Germinal center (tissue), 1 donor: ENCODE measurements at places on chromosomes 6 and 20.
A peak's percentile ranks its signal among the peaks of the same experiment; 100 is the strongest.

DNA sequence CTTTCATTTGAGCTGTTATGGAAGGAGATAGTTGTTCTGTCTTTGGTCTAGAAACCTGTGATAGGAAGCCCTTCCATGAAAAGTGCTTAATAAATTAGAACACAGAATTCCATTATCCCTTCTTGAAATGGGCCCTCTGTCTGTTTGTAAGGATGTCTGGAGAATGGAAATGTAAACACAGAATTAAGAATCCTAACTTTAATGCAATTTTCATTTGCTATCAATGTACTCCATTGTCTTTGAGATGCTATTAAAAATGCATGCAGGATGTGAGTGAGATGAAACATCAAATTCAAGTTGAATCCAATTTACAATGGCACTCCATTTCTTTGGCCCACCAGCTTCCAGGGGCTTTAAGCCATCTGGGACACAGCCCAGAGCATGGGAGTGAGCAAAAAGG is 13.9 kb upstream of the AARS2 start:
- DNase-seq, result no peak

- DNase-seq, result peak; percentile 24
Measured at GRCh38 chr6:137097057-137097456, 52.3 kb upstream of the IL20RA start.

- DNase-seq, result no peak
Measured at GRCh38 chr6:95589826-95590570, 12.7 kb downstream of the MANEA start.

DNA sequence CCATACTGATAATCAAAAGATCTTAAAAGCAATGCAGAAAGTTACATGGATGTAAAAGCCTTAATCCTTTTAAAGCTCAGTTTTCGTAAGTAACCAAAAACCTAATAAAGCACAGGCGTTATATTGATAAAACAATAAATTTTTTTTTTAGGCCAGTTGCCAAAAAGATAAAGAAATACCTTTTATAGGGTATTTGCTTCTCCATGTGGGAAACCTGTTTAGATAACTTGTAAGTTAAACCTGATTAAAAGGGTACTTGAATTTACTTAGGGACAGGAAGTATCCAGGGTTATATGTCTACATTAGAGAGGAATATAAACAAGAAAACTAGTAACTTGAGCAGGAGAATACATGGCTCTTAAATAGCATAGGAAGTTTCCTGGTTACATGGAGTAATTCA is 21.1 kb downstream of the FBXO9 start:
- DNase-seq, result no peak
